ENCODE measurements at places on chromosomes 5 and 9.

DNA sequence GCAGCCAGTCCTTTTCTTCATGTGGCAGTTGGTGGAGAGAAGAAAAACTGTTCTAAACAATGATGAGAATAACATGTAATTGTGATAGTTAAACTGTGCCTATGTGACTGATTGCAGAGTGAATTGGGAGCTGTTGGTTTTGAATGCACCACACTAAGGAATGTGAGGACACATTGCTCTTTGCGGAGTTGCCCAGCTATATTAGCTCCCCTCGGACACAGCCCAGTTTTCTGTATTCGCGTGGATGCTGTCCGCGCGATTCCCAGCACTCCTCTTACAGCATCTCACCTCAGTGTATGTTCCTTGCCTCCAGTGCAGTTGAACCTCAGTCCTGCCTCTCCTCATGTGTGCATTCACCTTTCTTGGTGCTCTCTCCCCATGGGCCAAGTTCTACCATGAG lies 32.2 kb downstream of the TGFBI start:
- no peak for DNase-seq

GRCh38 chr5:62421414-62421813 lies 8.9 kb downstream of the IPO11 start:
- DNase-seq, result no peak

DNA sequence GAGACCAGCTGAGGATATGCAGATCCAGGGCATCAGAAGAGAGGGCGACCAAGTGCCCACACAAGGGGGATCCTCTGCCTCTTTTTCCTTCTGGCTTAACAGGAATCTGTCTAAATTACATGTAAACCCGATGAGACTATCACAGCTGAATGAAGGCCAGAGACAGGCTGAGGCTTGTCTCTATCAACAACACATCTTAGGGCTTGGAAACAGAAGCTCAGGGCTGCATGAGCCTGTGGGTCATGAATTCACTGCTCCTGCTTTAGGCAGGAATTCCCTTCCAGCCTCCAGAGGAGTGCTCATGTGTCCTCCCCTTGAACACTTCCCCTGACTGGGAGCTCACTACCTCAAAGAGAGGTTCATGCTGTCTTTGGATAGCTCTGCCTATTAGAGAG lies 106.1 kb upstream of the PHYKPL start:
- DNase-seq, result no peak

- DNase-seq, result peak; percentile 83
Observed at GRCh38 chr9:127224178-127224882, 40.2 kb upstream of the GARNL3 start.

GRCh38 chr9:117783828-117784227 lies 79.6 kb downstream of the TLR4 start:
- no peak for DNase-seq

- DNase-seq, result no peak
Observed at GRCh38 chr5:137604348-137605095, 105.4 kb upstream of the SPOCK1 start.

DNA sequence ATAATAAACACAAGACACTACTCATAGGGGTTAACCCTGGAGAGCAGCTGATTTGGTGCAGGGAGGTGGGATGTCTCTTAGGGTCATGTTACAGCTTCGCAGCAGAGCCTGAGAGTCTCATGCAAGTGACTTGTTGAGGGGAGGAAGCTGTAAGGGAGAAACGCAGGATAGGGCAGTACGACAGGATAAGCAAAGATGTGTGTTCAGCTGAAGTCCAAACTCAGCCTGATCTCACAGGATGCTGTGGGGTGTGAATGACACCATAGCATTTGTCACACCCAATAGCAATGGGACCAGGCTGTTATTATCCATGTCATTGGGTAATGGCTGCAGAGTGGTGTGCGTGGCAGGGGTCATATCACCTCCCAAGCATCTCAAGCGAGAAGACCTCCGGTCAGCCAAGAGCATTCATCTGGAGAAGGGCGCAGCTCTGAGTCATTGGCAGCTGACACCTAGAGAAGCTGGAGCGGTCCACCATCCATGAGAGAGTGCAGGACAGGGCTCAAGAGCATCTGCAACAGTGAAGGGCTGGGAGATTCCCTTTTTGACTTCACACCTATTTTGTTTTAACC lies 49.2 kb upstream of the RPL26L1 start:
- DNase-seq, result no peak

DNA sequence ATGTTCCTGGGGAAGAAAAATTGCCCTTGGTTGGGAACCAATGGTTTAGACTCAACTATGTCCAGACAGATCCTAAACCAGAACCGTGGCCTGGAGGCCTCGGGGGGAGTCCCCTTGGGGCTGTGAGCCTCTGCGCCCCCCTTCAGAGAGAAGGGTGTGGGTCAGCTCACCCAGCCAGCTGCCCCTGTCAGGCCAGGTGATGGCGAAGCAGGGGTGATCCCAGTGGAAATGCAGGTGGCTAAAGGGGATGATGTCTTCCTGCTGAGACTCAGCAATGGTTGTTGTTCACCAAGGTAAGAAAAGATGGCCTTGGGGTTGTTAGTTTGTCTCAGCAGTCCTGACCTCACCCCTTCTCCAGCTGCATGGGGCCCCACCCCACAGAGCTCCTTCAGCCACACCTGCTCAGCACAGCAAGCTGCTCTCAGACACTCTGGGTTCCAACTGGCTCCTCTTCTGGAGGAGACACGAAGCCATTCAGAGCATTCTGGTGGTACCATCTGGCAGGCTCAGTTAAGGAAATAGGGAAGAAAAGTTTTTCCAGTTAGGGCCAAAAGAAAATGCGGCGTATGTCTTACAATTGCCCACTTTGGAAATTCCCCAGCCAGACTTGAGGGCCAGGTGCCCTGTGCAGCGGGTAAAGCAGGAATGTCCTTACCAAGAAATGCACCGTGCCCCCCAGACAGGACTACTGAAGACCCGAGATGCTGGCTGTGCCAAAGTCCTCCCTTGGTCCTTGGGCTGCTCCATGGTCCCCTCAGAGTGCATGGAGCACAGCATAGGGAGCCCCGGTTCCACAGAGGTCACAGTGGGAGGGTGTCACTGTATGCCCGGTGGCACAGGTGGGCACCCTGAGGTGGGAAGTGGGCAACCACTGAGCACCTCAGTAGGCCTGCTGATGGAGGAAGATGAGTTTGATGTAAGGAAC lies 90.2 kb downstream of the NSUN2 start:
- no peak for DNase-seq

DNA sequence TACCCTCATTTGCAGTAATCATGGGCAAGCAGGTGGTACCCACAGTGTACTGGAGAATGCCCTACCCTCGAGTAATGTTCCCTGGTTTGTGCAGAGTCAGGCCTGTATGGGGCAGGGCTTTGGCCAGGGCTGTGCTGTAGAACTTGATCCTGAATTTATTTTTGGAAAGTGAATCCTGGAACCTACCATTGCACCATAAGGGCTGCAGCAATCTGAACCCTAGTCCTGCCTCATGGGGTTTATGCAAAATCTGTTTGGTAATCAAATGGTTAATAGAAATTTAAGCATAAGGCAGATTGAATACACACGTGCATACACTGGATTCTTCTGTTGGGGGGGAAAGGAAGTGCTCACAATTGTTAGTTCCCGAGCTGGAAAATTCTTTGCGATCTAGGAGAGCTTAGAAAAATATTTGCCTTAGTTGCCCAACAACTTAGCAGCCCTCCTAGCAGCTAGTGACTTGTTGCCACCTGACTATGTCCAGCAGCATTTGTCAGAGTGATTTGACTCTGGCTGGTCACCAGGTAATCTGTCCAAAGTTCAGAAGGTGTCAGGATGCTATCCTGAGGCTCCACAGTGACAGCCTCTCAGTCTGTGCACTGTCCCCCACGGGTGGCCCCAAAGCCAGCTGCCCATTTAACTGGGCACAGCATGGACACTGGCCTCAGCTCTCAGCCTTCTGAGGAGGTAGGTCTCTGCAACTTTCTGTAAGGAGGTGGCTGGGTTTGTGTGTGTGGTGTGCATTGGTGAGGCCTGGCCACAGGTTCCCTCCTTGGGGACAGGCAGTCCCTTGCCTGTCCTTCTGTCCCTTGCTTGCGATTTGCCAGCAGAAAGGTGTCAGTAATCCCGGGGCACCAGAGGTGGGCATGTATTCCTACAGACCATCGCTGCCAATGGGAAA lies 8.3 kb downstream of the MVB12B start:
- DNase-seq, result no peak

- DNase-seq, result no peak
Observed at GRCh38 chr5:138824516-138824915, 50.6 kb downstream of the LRRTM2 start.

- no peak for DNase-seq
Observed at GRCh38 chr9:127697575-127697974, 9.2 kb upstream of the CFAP157 start.

DNA sequence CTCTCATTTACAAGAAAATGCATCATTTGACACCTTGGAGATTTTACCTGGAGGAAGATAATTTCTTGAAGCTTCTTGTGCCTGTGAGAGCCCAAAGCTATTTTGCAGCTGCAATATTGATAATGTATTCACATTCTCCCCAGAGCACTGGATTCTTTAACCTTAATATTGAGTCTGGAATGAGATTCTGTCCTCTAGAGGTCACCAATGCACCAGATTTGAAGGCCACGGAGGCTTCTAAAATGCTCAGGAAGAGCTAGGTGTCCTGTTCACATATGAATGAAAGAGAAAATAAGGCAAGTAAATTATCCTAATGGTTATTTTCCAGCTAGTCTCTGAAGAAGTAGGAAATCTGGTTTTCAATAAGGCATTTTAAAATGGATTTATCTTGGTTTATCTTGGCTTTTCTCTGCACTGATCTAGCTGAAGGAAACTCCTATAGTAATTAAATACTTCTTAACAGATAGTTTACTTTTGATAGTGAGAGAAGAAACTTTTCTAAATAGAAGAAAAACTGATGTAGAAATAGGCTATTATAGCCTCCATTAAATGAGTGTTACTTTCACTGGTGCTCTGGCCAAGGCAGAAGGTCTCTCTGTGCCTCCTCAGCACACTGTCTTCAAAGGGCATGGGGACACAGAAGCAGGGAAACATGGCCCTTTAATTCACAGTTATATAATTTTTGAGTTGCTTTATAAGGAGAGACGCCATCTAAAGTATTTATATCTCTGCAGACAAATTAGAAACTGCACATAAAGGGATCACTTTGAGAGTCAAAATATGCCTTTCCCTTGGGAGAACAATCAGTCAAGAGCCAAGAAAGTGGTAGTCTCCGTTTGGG lies 297.0 kb upstream of the ACTBL2 start:
- no peak for DNase-seq

GRCh38 chr5:170166101-170166500 lies 60.4 kb downstream of the FOXI1 start:
- no peak for DNase-seq

GRCh38 chr5:179731791-179732411 lies 721 bp upstream of the MAML1 start:
- DNase-seq, result no peak

DNA sequence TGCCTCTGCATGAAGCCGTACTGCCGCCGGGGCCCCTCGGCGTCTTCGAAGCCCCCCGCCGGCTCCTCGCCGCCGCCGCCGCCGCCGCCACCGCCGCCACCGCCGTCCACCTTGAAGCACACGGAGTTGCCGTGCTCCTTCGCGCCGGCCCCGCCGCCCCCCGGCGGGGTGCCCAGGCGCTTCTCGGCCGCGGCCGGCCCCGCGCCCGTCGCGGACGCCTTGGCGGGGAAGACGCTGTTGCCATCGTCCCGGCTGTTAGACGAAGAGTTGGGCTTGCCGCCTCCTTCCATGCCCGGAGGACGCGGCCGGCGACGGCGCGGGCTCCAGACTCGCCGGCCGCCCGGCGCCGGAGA lies 400 bp downstream of the HCN1 start:
- DNase-seq, result no peak

- no peak for DNase-seq
Observed at GRCh38 chr9:112072721-112073638, 102.1 kb downstream of the SUSD1 start.

DNA sequence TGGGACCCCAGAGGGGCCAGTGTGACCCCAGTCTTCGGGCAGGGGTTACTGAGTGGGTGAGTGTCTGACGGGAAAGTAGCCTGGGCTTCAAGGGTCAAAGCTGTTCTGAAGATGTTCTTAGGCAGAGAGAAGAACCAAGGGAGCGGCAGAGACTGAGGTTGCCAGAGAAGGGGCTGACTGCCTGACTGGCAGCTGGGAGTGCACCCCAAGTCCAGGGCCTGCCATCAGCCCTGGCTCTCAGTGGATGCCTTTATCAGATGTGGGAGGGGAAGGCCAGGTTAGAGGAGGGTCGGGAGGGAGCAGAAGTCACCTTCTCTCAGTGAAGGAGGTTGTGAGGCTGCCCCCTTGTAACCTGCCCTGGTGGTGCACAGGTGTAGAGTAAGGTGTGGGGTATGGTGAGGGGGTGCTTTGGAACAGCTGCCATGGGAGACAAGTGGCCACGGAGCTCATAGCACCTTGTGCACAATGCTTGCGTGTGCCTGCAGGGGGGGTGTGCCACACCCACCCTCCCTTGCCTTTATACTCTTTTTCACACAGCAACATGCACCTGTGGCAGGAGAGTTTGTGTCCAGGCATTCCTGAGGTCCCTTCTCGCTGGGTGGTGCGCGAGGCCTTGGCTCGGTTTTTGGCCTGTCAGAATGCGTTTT lies 18.9 kb downstream of the RALGPS1 start:
- no peak for DNase-seq

DNA sequence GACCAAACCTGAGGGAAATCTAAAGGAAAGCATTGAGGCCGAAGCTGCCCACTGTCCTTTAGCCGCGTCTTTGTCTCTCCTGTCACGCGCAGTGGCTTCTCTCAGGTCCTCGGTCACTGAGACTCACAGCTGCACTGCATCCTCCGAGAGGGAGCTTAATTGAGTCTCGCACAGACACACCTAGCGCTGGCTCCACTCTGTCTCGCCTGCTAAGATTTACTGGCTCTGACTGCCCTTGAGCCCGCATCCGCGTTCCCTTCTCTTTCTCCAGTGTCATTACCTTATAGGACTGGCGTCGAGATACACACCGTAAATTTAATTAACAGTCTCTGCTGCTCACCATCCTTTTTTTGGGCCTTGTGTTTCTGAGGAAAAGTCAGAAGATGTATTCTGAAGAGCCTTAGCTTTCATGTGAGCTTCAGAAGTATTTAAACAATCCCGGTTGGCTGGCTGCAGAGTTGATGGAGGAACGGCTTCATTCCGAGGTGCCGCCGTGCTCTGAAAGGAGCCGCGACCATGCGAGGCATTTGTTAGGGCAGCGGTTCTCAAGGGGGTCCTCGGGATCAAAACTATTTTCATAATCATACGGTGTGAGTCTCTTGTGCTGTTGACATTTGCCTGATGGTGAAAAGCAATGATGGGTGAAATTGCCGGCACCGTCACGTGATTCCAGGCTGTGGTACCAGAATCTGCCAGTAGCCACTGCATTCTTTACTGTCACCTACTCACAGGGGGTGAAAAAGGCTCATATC lies 58.3 kb downstream of the GPR107 start:
- no peak for DNase-seq

- DNase-seq, result no peak
Observed at GRCh38 chr9:68802525-68803015, 97.5 kb downstream of the PIP5K1B start.

Data from thoracic aorta (tissue), 2 donors.